ENCODE measurements at places on chromosomes 12 and 14.
A peak's percentile ranks its signal among the peaks of the same experiment; 100 is the strongest.

DNA sequence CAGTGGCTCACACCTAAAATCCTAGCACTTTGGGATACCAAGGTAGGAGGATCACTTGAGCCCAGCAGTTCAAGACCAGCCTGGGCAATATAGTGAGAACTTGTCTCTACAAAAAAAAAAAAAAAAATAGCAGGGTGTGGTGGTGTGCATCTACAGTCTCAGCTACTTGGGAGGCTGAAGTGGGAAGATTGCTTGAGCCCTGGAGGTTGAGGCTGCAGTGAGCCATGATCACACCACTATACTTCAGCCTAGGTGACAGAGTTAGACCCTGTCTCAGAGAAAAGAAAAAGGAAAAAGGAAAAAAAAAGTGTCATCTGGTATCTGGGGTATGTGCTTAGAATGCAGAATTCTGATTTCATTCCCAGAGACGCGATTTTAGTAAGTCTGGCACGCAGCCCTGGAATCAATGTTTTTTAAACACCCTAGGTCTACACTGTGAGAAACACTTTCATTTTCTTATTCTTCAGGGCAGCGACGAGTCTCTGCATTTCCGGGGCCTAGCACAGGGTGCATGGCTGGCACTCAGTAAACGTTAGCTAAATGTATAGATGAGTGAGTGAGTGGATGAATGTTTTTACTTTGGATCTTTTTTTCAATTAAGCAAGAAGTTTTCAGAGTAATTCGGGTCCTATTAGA, 243.8 kb upstream of the PWP1 start:
- DNase-seq = peak; percentile 31

DNA sequence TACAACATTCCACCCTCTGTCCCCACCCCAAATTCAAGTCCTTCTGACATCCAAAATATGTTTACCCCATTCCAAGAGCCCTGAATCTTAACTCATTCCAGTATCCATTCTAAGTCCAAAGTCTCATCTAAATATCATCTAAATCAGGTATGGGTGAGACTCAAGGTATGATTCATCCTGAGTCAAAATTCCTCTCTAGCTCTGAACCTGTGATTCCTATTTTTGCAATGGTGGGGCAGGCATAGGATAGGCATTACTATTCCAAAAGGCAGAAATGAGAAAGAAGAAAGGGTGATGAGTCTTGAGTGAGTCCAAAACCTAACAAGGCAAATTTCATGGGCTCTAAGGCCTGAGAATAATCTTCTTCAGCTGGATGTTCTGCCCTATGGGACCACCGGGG, 140.3 kb upstream of the FAR2 start:
- no peak for DNase-seq

DNA sequence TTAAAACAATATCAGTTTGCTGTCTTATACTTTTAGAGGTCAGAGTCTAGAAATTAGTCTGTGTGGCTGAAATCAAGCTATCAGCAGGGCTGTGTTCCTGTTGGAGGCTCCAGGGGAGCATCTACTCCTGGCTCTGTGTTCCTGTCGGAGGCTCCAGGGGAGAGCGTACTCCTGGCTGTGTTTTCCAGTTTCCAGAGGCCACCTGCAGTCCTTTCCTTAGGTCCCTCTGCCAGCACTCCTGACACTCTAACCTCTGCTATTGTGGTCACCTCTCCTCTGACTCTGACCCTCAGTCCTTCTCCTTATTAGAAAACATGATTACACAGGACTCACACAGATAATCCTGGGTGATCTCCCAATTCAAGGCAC, 1140.7 kb upstream of the TMEM132C start:
- no peak for DNase-seq

- no peak for DNase-seq
Observed at GRCh38 chr14:21299562-21300130, 19.8 kb downstream of the RPGRIP1 start.

- no peak for DNase-seq
Observed at GRCh38 chr14:25628978-25629377, 579.0 kb upstream of the STXBP6 start.

DNA sequence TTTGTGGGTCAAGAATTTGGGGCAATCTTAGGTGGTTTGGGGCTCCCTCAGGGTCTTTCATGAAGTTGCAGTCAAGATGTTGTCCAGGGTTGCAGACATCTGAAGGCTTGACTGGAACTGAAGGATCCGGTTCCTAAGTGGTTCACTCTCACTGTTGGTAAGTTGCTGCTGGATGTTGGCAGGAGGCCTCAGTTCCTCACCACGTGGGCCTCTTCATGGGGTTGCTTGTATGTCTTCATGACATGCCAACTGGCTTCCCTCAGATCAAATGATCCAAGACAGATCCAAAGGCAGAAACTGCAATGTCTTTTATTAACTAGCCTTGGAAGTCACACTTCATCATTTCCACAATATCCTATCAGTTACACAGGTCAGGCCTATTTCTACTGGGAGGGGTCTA, 49.2 kb downstream of the ARF6 start:
- no peak for DNase-seq

DNA sequence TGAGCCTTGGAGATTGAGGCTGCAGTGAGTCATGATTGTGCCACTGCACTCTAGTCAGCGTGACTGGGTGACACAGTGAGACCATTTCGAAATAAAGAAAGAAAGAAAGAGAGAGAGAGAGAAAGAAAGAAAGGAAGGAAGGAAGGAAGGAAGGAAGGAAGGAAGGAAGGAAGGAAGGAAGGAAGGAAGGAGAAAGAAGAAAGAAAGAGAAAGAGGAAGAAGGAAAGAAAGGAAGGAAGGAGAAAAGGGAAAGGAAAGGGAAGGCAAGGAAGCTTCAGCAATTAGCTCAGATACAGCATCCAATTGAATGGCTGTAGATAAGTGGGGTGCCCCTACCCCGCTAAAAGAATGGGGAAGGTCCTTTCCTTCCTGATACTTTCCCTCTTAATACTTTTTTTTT, 9.5 kb upstream of the NAA30 start:
- no peak for DNase-seq

DNA sequence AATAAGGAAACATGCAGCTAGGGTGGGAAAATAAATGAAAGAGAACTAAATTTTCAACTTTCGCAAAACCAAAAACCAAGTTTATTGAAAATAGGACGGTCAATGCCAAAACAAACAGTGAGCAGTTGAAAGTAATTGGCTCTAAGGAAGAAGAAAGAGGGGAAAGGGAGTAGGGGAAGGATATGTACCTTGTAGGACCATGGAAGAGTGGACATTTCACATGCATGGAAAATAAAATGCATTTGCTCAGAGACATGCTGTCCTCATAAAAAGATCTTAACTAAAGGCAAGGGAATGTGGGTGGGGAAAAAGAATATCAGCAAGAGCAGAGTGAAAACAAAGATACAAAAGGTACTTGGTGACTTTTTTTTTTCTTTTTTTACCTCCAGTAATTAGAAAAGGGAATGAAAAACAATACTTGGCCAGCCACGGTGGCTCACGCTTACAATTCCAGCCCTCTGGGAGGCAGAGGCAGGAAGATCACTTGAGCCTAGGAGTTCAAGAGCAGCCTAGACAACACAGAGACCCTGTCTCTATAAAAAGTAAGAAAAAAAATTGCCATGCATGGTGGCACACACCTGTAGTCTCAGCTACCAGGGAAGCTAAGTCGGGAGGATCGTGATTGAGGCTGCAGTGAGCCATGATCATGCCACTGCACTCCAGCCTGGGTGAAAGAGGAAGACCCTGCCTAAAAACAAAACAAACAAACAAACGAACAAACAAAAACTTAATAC, 6.6 kb downstream of the TXNDC16 start:
- no peak for DNase-seq

- DNase-seq = no peak
Observed at GRCh38 chr12:121538699-121539061, 42.1 kb downstream of the KDM2B start.

DNA sequence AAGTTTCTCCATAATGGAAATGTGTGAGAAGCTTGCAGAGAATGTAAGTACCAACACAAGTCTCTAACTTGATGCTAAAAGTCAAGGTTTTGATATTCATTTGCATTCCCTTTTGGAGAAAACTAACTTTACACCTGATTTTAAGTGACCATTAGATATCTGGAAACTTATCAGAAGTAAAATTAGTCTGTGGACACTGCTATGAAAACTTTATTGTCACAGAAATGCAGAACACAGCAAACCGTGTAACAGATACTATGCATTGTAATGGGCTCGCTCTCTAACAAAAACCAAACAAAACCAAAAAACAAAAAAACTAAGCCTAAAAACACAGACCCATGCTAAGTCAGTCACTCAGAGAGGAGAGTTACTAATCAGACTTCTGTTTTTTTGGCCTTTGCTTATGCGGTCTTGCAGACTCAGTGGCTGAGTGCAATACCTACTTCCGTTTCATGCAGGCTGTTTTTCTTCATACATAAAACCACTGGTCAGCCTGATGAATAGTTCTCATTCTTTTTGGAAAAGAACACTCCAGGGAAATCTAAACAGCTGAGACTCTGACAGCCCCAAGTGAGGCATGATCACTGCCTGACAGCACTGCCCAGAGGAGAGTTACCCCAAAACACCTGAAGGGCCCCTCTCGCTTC, 35.7 kb downstream of the NRDE2 start:
- DNase-seq = no peak

- peak; percentile 4 for DNase-seq
Observed at GRCh38 chr12:89280833-89281538, 71.3 kb downstream of the DUSP6 start.

GRCh38 chr14:89616852-89617341, 199.9 kb upstream of the FOXN3 start:
- DNase-seq = peak; percentile 31

DNA sequence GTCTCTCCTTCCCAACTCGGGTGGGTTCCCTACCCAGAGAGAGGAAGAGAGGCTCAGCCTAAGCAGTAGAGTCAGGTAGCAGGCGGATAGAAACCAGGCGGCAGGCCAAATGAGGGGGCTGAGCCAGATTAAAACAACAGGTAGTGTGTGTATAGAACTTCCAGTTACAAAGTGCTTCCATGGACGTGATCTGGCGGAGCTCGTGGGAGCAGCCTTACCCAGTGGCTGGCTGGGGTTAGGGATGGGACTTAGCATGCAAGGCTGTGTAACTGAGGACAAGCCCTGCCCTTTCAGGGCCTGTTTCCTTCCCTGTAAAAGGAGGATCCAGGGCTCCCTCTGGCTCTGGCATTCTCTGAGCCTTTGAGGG, 8.3 kb downstream of the KRT80 start:
- no peak for DNase-seq

- DNase-seq = peak; percentile 8
Observed at GRCh38 chr14:86838363-86838762, 1154.6 kb downstream of the GALC start.

DNA sequence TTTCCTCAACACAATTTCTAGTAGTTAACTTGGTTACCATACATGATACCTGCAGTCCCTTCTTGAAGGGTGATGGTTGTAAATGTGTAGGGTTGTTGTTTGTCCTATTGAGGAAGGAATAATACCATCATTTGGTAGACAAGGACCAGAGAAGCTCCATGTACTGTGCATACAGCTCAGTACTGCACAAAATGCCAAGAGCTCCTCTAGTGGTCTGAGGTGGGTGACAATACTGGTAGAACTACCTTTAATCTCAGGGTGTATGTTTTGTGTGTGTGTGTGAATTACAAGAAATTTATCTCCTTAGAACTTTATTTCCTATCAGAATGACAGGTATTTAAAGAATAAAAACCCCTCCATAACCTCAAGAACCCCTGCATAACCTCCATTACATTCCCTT, 575.3 kb downstream of the TMTC2 start:
- DNase-seq = no peak

- peak; percentile 40 for DNase-seq
Observed at GRCh38 chr14:28987516-28987915, 220.9 kb downstream of the FOXG1 start.

- no peak for DNase-seq
Observed at GRCh38 chr12:14193639-14194038, 171.8 kb upstream of the ATF7IP start.

- DNase-seq = peak; percentile 41
Observed at GRCh38 chr14:104968541-104969401, 9.4 kb downstream of the AHNAK2 start.

DNA sequence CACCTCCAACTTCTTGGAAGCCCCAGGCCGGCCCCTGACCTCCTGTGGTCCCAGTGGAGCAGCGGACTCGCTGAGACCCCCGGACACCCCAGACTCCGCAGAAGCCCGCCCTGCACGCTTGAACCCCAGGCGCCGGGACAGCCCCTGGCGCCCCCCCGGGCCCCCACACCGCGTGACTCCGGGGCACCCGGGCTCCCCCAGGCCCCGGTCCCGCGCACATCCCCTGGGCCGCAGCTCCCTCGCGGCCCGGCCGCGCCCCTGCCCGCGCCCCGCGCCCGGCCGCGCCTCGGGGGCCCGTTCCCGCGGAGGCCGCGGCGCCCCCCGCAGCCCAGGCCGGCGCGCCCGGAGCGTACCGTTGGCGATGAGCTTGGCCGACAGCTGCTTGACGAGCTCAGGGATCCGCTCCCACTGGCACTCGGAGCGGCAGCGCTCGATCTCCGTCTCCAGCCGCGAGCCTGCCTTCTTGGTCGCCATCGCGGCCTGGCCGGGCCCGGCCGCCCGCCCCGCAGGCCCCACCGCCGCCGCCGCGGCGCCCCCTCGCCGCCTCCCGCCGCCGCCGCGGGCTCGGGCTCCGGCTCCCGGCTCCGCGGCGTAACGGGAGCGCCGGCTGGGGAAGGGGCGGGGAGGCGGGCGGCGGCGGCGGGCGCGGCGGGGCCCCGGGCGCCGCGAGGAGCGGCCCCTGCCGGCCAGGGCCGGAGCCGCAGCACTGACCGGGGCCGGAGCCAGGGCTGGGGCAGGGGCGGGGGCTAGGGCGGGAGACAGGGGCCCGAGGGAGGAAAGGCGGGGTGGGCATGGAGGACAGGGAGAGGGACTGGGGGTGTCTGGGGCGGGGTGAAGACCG, at the start of gene TTC7B:
TTC7B (minus strand) TSS at position 609 of the 841 bp plus-strand sequence; CDS start at position 474, 135 bp downstream.
- DNase-seq = no peak

GRCh38 chr14:31307198-31307597, 99.6 kb upstream of the HECTD1 start:
- DNase-seq = no peak

DNA sequence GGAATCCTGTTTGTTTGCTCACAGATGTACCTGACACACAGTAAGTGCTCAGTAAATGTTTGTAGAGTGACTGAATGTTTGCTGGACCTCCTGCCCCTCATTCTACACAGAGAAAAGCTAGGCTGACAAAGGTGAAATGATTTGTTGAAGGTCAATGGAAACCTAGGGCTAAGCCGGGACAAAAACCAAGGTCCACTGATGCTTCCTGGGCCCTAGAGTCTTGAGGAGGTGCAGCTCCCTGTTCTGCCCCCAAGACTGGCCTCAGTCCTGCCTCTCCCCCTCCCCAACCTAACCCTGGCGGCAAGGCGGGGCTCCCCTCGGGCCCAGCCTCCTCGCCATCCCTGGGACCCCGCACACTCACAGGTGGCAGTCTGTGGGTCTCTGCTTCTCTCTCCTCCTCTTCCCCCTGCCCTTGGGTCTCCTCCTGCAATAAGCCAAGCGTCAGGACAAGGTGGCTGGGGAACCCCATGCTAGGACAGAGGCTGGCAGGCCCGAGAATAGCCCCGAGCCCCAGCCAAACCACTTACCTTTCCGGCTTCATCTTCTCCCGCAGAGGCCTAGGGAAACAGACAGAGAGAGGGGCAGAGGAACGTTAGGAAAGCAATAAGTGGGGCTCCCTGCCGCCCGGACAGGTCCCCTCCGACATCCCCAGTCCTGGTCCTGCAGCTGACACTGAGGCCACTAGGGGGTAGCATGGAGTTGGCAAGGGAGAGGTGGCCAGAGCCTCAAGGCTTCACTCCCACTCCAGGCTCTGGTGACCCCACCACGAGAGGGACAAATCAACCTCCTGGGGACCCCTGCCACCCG, 9.3 kb downstream of the PGF start:
- DNase-seq = peak; percentile 67

GRCh38 chr12:4526923-4527546, 11.7 kb upstream of the RAD51AP1 start:
- DNase-seq = peak; percentile 27
